Fibroblast of skin of abdomen (primary cell): ENCODE measurements at places on chromosomes 16 and 17.

- peak; percentile 77 for DNase-seq
Measured at GRCh38 chr17:72119873-72120641, 763 bp upstream of the SOX9 start.

DNA sequence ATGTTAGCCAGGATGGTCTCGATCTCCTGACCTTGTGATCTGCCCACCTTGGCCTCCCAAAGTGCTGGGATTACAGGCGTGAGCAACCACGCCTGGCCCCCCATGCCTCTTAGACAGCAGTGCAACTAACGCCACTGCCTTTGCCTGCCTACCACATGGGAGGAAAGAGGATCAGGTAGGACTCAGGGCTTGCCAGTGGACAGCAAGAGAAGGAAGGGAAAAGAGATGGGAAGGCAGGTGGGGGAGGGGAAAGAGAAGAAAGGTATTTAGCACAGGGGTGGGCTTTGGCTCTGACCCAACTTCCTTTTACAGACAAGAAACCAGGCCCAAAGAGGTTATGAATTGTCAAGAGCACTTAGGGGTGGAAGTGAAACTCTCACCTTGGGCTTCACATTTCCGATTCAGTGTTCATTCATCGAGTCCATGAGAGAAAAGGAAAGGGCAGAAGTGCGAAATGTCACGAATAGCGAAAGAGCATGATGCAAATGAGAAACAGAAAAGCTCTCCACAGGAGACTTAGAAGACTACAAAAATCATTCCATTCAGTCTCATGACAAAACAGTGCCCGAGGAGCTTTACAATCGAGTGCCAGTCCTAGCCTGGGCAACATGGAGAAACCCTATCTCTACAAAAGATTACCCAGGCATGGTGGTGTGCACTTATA is 36.4 kb downstream of the CDK5R1 start:
- DNase-seq = no peak

DNA sequence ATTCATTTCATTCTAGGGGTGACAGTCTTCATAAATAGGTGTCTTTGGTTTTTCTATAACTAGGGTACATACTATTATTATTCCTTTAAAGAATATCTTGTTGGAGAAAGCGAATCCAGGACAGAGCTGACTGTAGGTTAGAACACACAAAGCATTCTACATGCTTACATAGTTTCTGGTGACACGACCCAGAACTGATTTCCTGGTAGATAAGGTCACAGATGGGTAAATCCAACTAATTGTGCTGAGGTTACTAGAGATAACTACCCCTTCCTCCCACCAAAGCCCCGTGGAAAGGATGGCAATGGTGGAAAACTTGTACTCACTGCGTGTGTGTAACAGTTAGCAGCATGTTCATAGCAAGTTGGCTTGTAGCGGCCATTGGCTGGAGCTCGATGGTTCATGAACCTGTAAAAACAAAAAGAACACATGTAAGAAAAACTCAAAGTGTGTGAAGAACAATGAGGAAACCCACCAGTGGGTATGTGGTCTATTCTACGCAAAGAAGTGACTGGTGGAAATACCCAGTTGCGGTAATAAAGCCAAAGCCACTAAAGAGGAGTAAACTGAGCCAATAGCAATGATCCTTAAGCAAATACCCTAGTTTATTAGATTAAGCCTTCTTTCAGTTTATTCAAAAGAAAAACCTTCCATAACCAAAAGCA is 7.7 kb downstream of the MMD start:
- no peak for DNase-seq

DNA sequence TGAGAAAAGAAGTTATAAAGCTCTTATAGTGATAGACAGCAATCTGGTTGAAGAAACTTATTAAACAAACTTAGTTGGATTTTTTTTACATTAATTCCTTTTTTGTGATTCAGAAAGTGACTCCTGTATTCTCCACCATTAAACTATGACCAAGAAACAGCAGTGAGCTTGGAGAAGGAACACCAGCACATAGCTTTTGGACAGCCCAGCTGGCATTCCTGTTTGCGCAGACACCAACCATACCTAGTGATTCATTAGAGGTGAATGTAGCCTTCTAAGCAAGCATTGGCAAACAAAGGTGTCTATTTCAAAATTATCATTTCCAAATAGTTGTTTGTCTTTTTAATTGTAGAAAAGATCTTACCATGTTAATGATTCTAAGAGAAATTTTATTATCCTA is 94.4 kb downstream of the STXBP4 start:
- peak; percentile 26 for DNase-seq

- no peak for DNase-seq
Measured at GRCh38 chr17:21353326-21354010, 22.7 kb upstream of the KCNJ12 start.

GRCh38 chr17:2797637-2798036 is 1.4 kb downstream of the RAP1GAP2 start:
- no peak for DNase-seq

GRCh38 chr17:44965481-44966234 is 2.4 kb downstream of the C1QL1 start:
- no peak for DNase-seq

- DNase-seq = no peak
Measured at GRCh38 chr17:47745037-47745380, 12.0 kb downstream of the TBX21 start.

DNA sequence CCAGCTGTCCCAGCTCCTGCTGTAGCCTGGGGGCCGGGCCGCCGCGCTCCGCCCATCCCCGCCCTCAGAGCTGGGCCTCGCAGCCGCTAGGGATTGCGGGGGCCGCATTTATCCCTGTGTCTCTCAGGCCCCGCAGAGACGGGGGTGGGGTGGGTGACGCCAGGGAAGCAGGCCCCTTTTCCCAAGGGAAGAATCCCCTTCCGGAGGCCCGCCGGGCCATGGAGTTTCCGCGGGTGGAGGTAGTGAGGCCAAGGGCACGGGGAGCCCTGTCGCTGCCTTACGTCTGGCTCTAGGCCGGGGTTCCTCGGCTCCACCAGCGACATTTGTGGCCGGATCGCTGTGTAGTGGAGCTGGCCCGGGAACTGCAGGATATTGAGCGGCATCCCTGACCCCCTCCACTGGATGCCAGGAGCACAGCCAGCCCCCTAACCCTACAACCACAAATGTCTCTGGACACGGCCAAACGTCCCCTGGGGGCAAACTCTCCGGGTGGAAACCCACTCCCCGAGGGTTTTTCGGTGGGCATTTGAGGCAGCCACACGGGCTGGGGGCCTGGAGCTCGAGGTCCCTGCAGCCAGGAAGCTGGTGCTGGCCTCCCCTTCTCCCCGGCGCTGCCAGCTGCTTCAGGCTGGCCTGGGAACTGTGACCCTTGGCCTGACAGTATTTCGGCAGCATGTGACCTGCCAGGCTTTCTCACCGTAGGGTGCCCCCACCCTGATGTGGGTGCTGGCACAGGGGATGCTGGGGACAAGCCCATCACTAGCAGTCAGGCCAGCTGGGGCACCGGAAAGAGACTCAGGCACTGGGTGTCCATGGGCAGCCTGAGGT is 12.0 kb upstream of the CD300A start:
- DNase-seq = peak; percentile 80

- no peak for DNase-seq
Measured at GRCh38 chr17:55663400-55663799, 59.3 kb downstream of the TMEM100 start.

DNA sequence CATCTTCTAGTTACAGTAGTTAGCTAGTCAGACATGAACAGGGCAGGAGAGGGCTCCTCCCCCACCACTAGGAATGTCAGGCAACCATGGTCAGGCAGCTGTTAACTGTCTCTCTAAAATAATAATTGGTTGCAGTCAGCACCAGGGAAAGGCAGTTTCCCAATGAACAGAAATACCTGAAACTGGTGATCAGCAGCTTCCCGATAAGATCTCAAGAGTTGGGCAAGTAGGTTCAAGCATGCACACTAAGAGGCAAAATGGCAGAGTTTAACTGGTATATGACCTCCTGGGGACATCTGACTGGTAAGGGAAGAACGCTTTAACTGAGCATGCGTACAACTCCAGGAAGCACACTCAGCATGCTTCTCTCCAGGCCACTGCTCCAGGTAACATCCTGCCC is 12.6 kb upstream of the XYLT1 start:
- DNase-seq = peak; percentile 52

GRCh38 chr17:8237175-8237574 is 10.7 kb downstream of the CTC1 start:
- DNase-seq = no peak

DNA sequence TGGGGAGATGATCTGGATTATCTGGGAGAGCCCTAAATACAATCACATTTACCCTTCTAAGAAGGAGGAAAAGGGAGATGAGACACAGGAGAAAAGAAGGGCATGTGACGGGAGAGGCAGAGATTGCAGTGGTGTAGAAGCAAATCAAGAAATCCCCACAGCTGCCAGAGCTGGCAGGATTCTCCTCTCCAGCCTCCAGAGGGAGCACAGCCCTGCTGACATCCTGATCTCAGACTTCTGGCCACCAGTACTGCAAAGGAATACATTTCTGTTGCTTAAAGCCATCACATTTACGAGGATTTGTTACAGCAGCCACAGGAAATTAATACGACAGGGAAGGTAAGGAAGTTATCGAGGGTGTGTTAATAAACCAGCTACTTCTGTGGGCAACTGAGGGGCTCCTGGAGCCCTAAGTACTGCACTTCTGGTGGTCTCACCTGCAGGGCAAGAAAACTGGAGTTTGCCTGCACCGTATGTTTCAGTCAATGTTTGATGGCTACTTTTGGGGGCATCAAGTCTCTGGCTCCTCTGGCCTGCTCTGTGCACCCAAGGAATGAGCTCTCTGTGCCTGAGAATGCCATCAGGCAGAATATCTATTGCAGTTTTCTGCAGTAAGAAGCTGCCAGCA is 22.9 kb upstream of the CDH13 start:
- DNase-seq = peak; percentile 58

DNA sequence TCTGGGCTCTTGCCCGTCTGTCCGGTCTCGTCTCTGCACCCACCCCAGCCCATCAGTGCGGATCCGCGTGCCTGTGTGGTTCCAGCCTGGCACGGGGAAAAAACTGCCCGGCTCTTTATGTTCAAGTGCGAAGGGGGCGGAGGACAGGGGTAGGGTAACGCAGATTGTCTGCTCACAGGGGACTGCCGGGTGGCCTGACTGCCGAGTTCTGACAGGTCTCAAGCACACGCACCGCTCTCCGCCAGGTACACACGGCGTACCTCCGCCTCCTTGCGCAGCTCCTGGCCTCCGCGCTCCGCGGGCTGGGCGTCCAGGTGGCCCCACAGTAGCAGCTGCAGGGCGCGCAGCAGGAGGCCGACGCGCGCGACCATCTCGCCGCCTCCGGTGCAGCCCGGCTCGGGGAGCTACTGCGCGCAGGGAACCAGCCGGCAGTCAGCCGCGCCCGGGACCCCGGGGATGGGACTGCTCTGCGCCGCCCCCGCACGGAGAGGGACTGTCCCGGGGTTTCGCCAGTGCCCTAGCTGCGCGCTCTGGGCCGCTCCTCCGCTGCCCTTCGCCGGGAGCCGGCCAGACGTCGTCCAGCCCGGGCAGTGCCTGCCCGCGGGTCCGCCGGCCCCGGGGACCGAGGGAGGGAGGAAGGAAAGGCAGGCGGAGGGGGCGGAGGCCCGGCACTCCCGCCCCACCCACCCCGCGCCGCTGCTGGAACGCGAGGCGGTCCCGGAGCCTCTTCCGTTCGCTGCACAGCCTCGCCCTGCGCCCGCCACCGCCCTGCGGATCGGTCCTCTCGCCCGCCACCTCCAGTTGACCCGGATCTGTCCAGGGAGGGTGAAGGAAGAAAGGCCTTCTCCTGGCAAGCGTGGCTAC is at the start of gene MMP28:
Gene MMP28, minus strand, starts transcription at position 635 of the 864 bp plus-strand sequence. Its CDS starts 264 bp downstream, at position 371.
- no peak for DNase-seq

DNA sequence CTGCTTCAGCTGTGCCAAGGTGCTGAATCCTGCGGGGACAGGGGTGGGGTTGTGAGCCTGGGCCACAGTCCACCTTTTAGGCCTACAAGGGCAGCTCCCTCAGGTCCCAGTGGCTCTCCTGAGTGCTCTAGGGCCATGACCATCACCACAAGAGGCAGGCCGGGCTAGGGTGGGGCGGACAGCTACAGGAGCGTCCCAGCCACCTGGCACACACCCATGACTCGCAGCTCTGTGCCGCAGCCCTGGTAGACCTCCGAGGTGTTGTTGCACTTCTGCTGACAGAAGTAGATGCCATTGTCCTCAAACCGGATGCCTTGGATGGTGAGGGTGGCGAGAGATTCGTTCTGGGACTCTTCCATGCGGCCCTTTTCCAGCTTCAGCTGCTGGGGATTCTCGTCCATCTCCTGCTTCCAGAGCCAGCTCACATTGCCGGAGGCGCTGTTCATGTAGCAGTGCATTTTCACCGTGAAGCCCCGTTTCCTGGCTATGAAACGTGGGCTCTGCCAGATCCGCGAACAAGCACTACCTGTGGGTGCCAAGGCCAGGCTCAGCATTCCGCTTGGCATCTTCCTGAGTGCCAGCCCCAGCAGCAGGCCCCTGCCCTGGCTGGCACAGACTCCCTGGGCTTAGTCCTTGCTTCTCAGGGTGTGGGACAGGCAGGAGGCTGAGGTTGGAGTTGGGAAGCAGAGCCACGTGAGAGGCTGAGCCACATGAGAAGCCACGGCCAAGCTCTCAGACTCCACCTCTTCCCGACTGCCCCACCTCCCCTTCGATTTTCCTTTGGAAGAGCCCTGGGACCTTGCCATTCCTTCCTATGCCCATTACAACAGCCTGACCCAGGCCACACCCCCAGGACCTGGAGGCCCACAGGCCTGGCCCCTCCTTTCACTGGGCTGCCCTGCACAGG is 2.0 kb downstream of the CD79B start:
- no peak for DNase-seq

- DNase-seq = no peak
Measured at GRCh38 chr17:77106874-77107358, 33.9 kb upstream of the SEC14L1 start.

DNA sequence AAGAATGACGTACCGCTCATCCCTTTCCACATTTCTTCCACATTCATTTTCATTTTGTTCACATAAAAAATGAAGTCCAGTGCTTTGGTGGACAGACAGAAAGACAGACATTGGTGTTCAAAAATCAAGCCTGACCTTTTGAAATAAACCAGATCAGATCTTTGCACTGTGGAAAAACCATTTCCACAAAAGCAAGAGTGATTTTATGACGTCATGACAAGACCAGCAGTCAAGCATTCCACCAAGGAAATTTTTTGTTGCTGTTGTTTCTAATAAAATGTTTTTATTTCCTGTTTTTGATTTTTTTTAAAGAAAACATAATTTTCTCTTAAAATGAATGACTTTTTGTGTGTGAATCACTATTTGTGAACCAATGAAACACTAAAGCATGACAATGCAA is 350.0 kb downstream of the KCNJ2 start:
- DNase-seq = no peak

- DNase-seq = no peak
Measured at GRCh38 chr16:56724191-56724590, 5.7 kb upstream of the NUP93 start.

- peak; percentile 78 for DNase-seq
Measured at GRCh38 chr17:52027620-52028295, 130.8 kb downstream of the CA10 start.

DNA sequence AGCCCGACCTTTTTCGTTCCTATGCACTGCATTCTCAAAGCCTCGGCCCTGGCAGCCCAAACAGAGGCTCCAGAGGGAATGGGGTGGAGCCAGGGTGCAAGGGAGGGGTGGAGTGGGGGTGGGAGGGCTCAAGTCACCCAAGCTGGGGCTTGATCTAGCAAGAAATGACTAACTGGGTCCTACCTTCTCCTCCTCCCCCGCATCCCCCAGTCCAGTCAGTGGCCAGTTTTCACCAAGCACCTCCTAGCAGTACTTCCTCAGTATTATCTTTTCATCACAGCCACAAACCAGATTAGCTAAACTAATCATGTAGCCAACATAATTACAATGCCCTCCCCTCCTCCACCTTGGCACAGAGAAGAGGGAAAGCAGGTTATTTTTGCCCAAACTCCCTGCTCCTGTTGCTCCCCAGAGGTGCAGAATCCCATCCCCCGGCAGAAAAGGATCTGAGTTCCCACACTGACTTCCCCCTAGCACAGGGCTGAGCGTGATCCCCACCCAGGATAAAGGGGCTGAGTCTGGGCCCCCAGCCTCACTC is 2.2 kb downstream of the JUP start:
- DNase-seq = no peak
